Non-pigmented ciliary epithelial cell (primary cell): ENCODE measurements at places on chromosomes 7 and 10.

GRCh38 chr7:149770728-149771636 is 2.4 kb downstream of the ZNF467 start:
- no peak for DNase-seq

GRCh38 chr10:122099562-122099961 is 110.6 kb downstream of the TACC2 start:
- no peak for DNase-seq

DNA sequence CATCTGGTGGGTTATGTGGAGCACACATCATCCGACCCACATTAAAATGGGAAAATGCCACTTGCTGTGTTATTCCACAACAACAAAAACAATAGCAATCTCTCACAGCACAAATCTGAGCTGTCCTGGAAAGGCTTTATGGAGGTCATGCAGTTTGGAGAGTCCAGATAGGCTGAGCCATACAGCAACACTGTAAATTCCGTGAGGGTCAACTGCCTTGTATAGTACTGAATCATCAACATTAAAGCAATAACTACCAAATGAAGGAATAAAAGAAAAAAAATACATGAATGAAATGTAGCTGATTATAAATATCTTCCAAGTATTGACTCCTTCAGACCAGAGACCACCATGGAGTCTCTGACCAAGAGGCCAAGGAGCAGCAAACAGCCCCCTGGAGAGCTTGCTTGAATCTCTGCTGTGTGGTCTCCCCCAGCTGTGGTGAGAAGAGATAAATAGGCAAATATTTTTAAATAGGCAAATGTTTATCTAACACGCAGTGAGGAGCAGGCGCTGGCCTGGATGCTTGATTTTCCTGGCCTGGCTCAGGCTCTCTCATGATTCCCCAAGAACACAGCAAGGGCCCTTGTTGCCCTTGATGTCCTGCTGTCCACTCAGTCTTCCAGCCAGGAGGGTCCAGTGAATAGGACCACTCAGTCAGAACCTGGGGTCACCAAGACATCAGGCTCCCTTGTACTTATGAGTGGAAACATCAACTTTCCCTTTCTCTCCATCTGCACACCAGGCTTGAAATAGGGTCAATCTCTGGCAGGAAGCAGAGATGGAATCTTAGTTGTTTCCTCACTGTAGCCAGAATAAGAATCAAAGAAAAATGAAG is 1021.3 kb downstream of the XPNPEP1 start:
- no peak for DNase-seq

GRCh38 chr7:130040576-130040975 is 10.6 kb downstream of the ZC3HC1 start:
- DNase-seq, result no peak

DNA sequence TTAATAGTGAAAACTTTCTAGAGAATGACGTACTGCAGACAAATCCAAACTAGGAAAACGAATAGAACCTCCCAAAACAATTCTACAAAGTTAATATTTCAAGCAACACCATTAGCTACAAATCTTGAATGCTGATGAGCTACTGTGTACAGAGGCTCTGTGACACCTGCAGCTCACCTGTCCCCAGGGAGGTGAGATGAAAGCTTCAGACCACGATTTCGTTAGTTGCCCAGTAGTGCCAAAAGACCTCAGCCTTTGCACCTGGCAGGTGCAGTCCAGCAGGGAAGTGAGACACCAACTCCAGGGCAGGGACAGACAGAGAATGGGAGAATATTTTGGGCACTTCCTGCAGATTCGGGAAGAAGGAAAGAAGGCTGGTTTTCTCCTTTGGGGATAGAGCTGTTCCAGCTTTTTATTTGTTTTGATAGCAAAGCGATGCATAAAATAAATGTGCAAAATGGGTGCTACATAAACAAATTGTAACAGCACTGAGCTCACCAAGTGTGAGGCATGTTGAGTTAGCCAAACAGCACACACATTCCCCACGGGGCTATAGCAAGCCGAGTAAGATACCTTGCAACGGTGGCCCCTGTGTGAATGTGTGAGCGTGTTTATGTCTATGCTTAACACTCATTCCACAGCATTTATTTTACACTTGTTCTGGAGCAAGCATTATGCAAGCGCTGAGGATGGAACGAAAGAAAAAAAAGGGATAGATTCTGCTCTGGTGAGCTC is 1024.8 kb upstream of the AUTS2 start:
- no peak for DNase-seq

GRCh38 chr7:75711656-75712514 is 26.9 kb downstream of the HIP1 start:
- no peak for DNase-seq

DNA sequence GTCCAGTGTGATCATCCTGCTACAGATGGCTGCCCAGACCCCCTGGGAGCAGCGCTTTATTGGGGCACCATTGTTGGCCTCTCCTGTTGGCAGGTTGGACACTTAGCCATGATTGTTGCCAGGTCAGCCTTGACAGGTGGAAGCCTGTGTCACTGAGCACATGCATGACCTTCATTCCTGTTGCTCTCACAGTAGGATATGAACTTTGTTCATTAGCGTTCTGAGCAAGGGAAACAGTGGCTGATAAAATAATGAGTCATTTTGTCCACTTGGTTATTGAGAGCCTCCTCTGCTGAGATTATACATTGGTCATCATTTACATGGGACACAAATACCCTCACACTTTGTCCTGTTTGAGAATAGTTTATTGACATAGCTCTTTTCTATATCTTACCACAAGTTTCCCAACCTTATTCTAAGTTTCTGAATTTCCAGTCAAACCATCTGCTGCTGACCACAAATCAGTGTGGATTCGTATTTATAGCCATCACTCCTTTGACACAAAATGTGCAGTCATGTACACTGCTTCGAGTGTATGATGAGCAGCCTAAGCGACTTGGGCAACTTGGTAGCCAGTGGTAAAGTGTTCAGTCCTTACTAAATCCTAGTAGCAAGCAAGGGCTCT is 102.6 kb downstream of the TPST1 start:
- peak; percentile 50 for DNase-seq

DNA sequence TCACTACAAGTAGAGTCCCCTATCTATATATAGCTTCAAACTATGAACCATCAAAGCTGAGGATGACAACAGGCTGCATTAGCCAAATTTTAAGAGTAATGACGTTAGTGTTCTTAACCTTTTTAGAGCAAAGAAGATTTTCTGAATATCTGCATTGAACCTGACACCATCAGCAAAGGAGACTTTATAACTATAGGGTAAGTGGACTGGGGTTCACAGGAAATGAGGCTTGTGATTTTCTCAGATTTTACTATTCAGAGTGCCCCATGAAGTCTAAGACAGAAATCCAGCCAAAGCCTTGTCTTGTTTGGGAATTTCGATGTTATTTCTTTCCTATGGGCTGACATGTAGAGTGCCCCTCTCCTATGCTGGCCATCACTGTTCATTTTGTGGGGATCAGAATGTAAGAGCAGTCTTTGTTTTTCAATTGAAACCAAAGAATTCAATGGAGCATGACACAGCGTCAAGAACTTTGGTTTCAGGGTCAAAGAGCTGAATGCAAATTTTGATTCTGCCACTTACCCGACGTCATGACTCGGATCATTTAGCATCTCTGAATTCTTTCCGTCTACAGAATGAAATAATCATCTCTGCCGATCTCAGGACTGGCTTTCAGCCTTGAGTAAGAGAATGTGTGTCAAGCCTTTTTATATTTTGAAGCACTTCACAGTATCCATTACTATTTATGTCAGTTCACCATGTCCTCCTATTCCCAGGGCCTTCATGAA is 52.7 kb downstream of the DENND11 start:
- no peak for DNase-seq

DNA sequence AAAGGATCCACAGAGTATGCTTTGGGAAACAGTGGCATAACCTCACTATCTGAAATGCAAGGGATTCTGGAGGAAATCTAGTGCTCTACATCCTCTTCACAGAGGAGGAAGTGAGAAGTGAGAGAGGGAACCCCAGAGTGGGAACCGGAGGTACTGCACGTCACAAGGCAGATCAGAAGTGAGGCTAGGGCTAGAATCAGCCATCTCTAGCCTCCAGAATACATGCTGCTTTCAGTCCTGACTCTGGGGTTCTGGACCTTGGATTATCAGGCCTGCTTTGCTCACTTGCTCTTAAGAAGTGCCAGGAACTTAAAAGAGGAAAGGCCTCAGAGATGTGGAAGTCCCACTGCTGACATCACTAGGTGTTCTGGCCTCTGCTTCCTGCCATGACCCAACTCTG is 25.7 kb downstream of the ZNF503 start:
- DNase-seq, result no peak

DNA sequence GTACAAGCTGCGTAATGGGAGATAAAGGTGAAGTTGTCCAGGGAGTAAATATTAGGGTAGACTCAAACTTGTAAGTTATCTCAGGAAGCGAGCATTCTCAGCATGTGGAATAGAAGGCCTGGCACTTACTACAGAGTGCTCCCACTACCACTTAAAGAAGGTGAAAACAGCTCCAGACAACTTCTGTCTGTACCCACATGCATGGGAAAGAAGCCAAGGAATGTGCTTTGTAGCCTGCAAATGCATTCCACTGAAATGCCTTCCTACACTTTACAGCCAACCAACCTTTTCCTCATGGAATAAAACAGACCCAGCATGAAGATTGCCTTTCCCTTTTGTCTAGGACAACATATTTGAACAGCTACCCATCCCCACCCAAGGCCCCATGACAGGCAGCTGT is 45.4 kb upstream of the NPSR1 start:
- peak; percentile 26 for DNase-seq

DNA sequence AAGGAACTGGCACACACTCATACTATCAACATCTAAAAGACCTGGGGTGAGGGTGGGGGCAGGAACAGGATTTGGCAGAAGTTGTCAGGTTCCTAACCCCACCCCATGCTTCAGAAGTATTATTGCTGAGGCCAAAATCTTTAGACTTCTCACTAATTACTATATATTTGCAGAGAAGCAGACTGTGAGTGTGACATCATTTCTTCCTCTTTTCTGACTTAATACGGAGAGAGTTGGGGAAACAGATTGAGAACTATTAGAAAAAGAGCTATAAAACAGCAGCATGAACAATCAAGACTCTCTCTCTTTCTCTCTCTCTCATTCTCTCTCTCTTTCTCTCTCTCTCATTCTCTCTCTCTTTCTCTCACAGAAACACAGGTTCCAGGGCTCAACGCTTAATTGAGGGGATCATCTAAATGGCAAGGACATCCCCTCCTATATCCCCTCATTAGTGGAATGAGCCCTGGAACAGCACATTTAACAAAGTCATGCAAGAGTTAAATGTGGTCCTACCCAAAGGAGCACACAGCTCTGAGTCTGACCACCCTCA is 94.8 kb downstream of the KCNMA1 start:
- DNase-seq, result no peak

DNA sequence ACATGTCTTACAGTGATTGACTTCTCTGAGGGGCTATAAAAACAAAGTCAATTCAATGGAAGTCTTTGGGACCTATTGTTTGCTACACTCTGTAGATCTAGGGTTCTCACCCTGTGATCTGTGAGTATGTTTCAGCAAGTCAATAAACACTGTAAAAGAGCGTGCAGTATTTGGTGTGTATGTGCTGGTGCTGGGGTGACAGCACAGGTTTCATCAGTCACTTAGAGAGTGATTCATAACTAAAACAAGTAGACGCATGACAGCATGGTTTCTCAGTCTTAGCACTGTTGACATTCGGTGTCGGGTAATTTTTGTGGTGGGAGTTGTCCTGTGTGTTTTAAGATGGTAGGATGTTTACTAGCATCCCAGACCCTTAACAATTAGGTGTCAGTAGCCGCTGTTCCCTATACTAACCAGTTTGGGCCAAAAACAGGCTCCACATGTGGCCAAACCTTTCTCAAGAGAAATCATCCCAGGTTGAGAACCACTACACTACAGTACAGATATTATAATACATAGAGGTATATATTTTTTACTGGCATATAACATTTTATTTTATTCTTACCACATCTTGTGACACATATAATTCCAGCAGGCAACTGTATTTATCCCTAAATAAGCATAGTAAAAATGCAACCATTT is 411.8 kb downstream of the ARL4A start:
- no peak for DNase-seq

- DNase-seq, result no peak
These were observed 14.9 kb downstream of the MAT1A start for GRCh38 chr10:80274396-80275134.

DNA sequence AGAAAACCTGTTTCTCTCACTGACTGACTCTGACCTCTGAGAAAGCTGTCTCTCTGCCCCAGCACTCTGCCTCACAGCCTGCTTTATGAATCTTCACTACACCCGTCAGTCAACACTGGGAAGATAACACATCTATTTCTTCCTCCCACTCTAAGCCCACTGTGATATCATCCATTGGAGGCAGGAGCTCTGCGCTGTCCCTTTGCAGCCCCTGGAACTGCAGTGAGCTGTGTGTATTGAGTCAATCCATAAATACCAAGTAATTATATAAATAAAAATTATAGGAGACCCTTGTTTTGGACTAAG is 17.2 kb upstream of the FXYD4 start:
- no peak for DNase-seq

- no peak for DNase-seq
These were observed 24.8 kb downstream of the CDCA7L start for GRCh38 chr7:21920936-21921335.

DNA sequence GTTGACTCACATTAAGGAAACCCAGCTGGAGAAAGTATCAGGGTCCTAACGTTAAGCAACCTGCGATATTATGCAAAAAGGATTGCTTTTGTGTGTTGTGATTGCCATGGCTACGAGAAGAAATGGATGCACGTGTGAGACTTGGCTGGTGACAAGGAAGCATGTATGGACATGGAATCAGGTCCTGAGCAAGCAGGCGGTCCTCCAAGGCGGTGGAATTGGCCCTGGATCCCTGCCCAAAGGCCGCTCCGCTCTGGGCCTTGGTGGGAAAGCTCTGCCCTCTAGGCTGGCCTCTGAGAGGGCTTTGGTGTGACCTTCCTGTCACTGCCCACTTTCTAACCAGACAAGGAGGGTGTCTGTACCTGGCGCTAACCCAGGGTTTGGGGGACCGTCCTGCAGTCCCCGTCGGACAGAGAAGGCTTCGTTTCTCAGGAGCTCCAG is 192.1 kb downstream of the EBF3 start:
- DNase-seq, result no peak

DNA sequence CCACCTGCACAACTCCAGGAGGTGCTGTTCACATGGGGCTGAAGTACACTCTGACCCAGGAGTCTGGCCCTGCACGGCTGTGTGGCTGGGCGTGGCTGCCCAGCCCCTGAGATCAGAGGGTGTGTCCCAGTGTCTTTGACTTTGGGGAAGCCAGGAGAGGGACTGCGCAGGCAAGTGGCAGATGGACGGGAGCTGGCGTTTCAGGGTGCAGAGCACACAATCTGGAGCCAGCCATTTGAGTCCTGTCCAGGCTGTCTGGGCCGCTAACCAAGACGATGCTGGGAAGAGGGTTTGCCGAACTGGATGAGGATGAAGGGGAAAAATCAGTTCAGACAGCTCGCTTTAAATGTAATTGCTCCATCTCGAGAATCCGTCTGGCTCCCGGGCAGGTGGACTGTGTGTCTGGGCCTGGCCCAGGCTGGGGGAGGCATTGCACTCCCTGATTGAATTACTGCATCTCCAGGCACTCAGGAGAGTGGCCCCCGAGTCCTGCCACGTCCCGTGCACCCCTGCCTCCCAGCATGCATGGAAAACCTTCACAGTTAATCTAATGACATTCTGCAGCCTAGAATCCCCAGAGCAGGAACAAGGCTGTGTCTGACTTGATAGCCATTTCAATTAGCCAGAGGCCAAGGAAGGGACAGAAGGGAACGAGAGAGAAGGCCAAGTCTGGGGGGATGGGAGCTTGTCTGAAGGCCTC is 120.8 kb upstream of the NANOS1 start:
- no peak for DNase-seq

GRCh38 chr10:9605231-9605630 is 1412.4 kb upstream of the CELF2 start:
- no peak for DNase-seq

- DNase-seq, result no peak
These were observed 385 bp upstream of the C10orf90 start for GRCh38 chr10:126670895-126671261.
